Activated T-helper 1 cell treated with anti-CD3 and anti-CD28 coated beads, Interleukin-12 subunit alpha, Interleukin-12 subunit beta, Interleukin-2, Interleukin-4 antibody, amounts not matched to agents 30 ng/mL and 10 ng/mL and 1 ng/mL, durations not matched to agents 14 hours and 24 hours and 36 hours (primary cell): ENCODE measurements at places on chromosomes 12 and 14. TPM values are rescaled to one million over a fixed set of nuclear protein-coding genes. Genes with fewer than 3 reads are reported as not detected.

DNA sequence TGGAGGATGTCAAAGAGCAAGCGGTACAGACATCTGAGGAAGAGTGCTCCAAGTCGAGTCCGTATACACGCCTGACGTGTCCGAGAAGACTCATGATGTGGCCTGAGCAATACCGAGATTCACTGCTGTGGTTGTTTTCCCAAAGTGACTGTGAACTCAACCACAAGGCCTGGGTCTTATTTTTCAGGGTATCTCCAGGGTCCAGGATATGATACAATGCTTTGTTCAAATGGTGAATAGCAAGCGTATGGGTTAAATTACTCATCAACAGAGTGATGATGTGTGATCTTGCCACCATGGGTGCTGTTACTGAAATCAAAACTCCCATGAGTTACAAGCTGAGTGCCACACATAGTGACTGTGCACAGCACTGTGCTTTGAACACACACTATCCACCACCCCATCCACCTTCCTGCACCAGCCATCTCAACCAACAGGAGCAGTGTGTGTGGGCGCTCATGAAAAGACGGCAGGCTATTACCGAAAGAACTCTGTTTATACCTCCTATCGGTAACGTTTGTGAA, 109.6 kb downstream of the BCAT1 start:
- DNase-seq = peak; percentile 71

- DNase-seq = no peak
These were observed 176.1 kb downstream of the SLC25A21 start for GRCh38 chr14:36996133-36996856.

DNA sequence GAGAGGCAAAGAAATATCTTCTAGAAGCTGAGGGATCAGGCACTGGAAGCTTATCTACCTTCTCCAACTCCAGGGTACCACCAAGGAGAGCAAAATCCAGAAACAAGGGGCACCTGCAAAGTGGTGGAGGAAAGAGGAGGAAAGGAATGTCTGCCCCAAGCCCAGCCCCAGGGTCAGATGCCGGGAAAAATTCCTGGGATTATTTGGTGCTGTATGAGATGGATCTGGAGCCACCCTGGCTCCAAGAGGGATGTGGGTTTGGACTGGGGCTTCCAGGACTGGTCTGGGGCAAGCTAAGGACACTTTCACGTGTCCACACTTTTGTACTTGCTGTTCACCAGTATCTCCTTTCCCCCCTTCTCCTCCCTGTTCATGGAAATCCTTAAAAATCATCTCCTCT, 69.8 kb downstream of the DPF3 start:
- no peak for DNase-seq

DNA sequence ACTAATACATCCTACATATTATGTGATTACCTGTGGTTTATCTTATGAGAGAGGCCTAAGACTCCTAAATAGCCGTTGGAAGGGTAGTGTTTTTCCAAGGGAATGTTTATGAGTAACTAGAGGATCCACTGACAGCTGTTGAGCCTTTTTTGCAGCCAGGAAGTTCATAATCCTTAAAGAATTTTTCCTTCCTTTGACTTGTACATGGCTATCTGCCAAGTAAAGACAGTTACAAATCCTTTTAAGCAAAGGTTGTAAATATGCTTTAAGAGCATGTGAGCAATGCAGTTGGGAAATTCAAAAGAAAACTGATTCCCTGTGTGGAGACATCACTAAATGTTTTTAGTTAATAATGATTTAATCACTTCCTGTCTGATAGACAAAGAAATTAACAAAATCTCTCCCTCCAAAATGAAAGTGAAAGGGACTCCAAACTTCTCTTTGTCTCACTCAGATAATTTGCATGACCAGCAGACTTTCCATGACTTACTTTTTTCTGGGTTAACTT, 333.8 kb downstream of the PDZRN4 start:
- DNase-seq = no peak

The TAS2R20 gene
- 2.1 TPM in 2 replicates for total RNA-seq

The AKAP3 gene
- 0.65 and 1.1 TPM in 2 replicates for total RNA-seq

The MTA1 gene
- 173 and 181 TPM in 2 replicates for total RNA-seq

The KLRF1 gene
- total RNA-seq = not detected in 2 replicates

The FAM181A gene
- not detected in 2 replicates for total RNA-seq

GRCh38 chr14:31881531-31882310, 195.4 kb upstream of the ARHGAP5 start:
- DNase-seq = no peak

The KLHDC1 gene
- 0.93 and 1.9 TPM in 2 replicates for total RNA-seq

DNA sequence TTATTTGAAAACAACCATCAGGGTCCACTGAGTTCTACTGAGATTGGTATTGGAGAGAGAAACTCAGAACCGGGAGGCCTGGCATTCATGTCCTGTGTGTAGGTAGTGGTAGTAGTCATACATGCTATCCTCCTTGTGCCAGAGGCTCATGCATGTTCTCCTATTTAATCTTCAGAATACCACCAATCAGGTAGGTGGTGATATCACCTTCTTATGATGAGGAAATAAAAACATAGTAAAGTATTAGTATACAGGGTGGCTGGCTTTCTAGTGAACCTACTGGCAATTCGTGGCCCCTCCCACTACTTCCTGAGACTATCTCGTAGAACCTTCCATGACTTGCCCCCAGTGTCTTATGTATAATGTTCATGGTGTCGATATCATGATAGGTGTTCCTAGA, 40.5 kb upstream of the EID3 start:
- DNase-seq = no peak

- DNase-seq = no peak
These were observed 124.3 kb downstream of the ZFP36L1 start for GRCh38 chr14:68668531-68668930.

GRCh38 chr14:73723797-73724661, 9.8 kb upstream of the PNMA1 start:
- no peak for DNase-seq
